Spinal cord (tissue), 10 donors: ENCODE measurements at places on chromosomes 12 and 14. TPM values are rescaled to one million over a fixed set of nuclear protein-coding genes. Genes with fewer than 3 reads are reported as not detected.

GRCh38 chr12:124510301-124510970 lies 57.0 kb downstream of the NCOR2 start:
- H3K27ac ChIP-seq, result peak overlapping the region; percentile 84
- no peak for DNase-seq
- peaks cover 98% of the 10 kb centered on the region for H3K4me1 ChIP-seq
- peaks cover 36% of the 10 kb centered on the region for H3K36me3 ChIP-seq
- H3K4me3 ChIP-seq, result no peak overlapping the region
- no peaks in the 10 kb centered on the region for H3K27me3 ChIP-seq

DNA sequence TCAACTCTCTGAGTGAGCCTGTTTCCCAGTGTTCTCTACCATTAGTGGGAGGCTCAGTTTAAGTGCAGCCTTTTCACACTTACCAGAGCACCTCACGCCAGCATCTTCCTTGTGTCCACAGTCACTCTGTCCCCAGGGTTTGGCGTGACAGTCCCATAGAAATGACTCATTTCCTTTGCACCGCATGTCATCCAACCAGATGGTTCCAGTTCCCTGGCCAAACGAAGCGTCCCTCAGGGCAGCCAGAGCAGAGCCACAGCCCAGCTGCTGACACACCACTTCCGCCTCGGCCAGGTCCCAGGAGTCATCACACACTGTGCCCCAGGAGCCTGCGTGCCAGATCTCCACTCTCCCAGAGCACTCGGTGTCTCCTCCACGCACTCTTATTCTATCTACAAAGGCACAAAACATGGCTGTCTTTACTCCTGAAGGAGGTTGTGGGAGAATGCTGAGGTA lies 65.4 kb downstream of the ACSM4 start:
- no peak for DNase-seq
- H3K27ac ChIP-seq, result no peak overlapping the region
- no peaks in the 10 kb centered on the region for H3K4me1 ChIP-seq
- no peak overlapping the region for H3K4me3 ChIP-seq
- H3K27me3 ChIP-seq, result no peaks in the 10 kb centered on the region
- no peaks in the 10 kb centered on the region for H3K36me3 ChIP-seq

DNA sequence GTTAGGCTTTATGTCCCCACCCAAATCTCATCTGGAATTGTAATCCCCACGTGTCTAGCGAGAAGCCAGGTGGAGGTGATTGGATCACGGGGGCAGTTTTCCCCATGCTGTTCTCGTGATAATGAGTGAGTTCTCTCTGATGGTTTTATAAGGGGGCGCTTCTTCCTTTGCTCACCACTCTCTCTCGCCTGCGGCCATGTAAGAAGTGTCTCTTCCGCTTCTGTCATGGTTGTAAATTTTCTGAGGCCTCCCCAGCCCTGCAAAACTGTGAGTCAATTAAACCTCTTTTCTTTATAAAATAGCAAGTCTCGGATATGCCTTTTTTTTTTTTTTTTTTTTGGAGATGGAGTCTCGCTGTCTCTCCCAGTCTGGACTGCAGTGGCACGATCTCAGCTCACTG lies 13.3 kb downstream of the IL31 start:
- H3K36me3 ChIP-seq, result no peaks in the 10 kb centered on the region
- H3K27ac ChIP-seq, result no peak overlapping the region
- no peaks in the 10 kb centered on the region for H3K4me1 ChIP-seq
- no peak overlapping the region for H3K4me3 ChIP-seq
- H3K27me3 ChIP-seq, result no peaks in the 10 kb centered on the region
- no peak for DNase-seq

DNA sequence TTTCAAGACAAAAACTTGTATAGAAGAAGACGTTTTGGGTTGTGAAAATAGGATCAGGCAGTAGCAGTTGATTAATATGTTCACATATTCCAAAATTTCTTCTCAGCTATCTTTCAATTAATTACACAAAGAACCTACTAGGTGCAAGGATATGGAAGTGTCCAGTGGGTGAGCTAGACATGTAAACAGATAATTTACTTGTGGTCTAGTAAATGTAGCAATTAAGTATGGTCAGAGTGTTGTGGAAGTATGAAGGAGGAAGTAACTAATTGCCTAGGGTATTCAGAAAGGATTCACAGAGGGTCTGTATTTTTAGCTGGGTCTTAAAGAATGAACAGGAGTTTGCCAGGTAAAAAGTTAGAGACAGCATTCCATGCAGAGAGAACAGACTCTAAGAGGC lies 5.9 kb downstream of the GOLGA5 start:
- DNase-seq, result no peak
- H3K36me3 ChIP-seq, result peaks cover 14% of the 10 kb centered on the region
- no peak overlapping the region for H3K4me3 ChIP-seq

DNA sequence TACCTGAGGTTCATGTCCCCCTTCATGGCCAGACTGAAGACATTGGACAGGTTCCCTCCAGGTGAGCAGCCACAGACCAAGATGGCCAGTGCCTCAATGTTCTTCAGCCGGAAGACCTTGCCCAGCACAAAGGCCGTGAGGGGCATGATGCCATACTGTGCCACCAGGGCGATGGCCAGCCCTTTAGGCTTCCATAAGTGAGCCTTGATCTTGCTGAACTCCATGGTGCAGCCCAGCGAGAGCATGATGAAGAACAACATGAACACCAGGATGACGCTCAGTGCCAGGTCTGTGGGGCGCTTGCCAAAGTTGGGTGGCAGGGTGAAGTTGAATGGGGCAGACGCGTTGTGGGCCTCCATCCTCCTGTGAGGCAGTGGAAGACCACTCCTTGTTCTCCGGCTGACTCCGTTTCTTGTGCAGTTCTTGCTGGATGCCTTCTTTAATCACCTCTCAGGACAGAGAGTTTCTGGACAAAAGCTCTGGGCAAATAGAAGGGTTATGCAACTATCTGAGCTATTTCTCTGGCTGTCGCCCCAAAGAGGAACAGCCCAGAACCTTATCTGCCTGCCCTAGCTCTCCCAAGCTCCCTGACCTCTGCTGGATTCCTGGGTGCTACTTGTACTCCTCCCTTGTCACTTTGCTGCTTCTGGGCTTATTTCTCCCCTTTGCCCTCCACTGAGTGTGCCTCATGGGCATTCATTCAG lies at the start of gene SLC10A1:
TSS of gene SLC10A1 (minus strand) at position 445 of the 704 bp plus-strand sequence. CDS start at position 359, 86 bp downstream.
- no peaks in the 10 kb centered on the region for H3K4me1 ChIP-seq
- H3K27me3 ChIP-seq, result no peaks in the 10 kb centered on the region
- no peak within 1 kb of the TSS for H3K4me3 ChIP-seq

GRCh38 chr12:120588948-120589930 lies 8.0 kb upstream of the POP5 start:
- no peaks in the 10 kb centered on the region for H3K36me3 ChIP-seq
- no peak for DNase-seq
- no peak overlapping the region for H3K4me3 ChIP-seq
- peaks cover 12% of the 10 kb centered on the region for H3K4me1 ChIP-seq

DNA sequence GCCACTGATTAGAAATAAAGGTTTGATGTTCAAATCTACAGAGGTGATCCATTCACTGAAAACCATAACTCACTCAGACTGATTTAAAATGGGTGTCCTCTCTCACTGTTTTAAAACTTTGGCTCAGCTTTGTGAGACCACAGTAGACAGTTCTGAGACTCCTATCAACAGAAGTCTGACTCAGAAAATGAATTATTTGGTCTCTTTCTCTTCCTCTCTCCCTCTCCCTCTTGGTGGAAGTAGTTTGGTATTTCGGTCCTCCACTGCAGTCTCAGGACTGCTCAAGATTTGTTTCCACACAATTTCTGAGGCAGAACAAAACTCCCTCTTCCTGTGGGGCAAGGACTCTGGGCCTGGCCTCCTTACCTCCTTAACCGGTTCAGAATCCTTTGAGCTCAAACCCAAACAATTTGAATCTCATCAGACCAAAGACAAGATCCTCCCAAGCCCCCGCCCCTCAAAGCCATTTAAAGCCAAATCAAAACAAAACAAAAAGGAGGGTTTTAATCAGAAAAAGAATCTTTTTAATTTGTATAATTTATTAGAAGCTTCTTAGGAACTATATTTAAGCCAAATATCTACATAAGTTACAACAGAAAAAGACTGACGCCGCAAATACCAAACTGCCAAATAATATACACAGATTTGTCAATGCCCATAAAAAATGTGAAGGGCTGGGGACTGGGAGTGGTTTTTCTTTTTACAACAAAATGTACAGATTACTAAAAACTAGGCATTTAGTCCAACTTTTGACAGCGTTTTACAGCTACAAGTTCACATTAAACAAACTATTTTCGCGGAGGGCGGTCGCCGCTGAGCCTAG lies 3.9 kb downstream of the NKX2-1 start:
- H3K36me3 ChIP-seq, result no peaks in the 10 kb centered on the region
- H3K4me1 ChIP-seq, result peaks cover 37% of the 10 kb centered on the region
- H3K27ac ChIP-seq, result no peak overlapping the region
- H3K4me3 ChIP-seq, result no peak overlapping the region
- DNase-seq, result no peak

GRCh38 chr12:69238589-69239351 lies 599 bp upstream of the CPSF6 start:
- peak overlapping the region; percentile 86 for H3K27ac ChIP-seq

- no peaks in the 10 kb centered on the region for H3K36me3 ChIP-seq
- H3K27ac ChIP-seq, result peak overlapping the region; percentile 49
- no peaks in the 10 kb centered on the region for H3K27me3 ChIP-seq
- no peak overlapping the region for H3K4me3 ChIP-seq
- peaks cover 7% of the 10 kb centered on the region for H3K4me1 ChIP-seq
- DNase-seq, result peak; percentile 47
These were observed 71.5 kb downstream of the BRMS1L start for GRCh38 chr14:35897616-35898111.

DNA sequence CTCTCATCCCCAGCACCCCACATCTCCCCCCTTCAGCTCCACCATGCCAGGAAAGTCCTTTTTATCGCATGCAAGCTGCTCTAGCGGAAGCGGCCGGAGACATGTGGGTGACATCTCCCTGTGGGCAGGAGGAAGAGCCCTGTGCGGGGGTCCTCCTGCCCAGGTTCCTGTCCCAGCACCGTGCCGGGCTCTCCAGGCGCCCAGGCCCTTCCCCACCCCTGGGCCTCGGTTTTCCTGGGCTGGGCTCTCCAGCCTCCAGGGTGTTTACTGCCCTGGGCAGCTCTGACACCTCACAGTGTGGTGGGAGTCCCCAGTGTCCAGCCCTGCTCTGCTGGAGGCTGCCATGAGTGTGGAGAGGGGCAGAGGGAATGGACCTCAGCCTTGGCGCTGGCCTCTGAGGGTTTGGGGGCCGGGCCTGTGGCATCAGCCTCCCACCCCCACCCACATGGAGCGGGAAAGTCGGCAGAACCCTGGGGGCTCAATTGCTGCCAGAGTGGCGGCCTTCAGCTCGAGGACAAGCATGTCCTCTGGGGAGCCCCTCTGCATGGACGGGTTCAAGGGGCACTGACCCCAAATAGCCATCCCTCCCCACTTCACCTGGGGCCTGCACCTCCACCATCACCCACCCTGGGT lies 16.9 kb downstream of the ASPG start:
- peaks cover 11% of the 10 kb centered on the region for H3K4me1 ChIP-seq
- H3K36me3 ChIP-seq, result peaks cover 2% of the 10 kb centered on the region
- DNase-seq, result no peak
- no peak overlapping the region for H3K4me3 ChIP-seq
- no peaks in the 10 kb centered on the region for H3K27me3 ChIP-seq

GRCh38 chr12:83896416-83896815 lies 1016.2 kb downstream of the SLC6A15 start:
- H3K4me3 ChIP-seq, result no peak overlapping the region
- H3K27ac ChIP-seq, result no peak overlapping the region
- no peaks in the 10 kb centered on the region for H3K4me1 ChIP-seq
- H3K36me3 ChIP-seq, result no peaks in the 10 kb centered on the region

GRCh38 chr12:98291828-98292227 lies 223.6 kb upstream of the TMPO start:
- H3K27ac ChIP-seq, result no peak overlapping the region
- no peak for DNase-seq
- no peaks in the 10 kb centered on the region for H3K27me3 ChIP-seq
- H3K4me1 ChIP-seq, result peaks cover 3% of the 10 kb centered on the region

DNA sequence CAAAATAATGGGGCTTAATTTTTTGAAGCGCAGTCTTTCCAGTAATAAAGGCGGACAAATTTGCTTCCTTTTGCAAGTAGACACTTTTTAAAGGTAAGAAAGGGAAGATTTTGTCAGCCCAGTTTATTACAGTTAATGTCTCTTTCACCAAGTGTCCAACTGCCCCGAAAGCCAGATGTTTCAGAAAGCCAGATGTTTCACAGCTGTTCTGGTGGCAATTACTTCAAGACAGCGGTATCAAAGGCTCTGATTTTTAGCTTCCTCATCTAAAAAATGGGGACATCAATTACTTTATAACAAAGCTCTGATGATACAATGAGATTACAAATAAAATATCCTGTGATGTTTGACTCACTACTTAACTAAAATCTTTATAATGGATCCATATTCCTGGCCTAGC lies 1.0 kb downstream of the WBP11 start:
- no peaks in the 10 kb centered on the region for H3K36me3 ChIP-seq
- no peaks in the 10 kb centered on the region for H3K4me1 ChIP-seq
- H3K4me3 ChIP-seq, result peak overlapping the region; percentile 78
- peak overlapping the region; percentile 90 for H3K27ac ChIP-seq

GRCh38 chr12:8644345-8645248 lies 18.0 kb downstream of the MFAP5 start:
- no peak overlapping the region for H3K27ac ChIP-seq
- no peaks in the 10 kb centered on the region for H3K27me3 ChIP-seq
- no peaks in the 10 kb centered on the region for H3K36me3 ChIP-seq
- no peak overlapping the region for H3K4me3 ChIP-seq
- DNase-seq, result no peak

DNA sequence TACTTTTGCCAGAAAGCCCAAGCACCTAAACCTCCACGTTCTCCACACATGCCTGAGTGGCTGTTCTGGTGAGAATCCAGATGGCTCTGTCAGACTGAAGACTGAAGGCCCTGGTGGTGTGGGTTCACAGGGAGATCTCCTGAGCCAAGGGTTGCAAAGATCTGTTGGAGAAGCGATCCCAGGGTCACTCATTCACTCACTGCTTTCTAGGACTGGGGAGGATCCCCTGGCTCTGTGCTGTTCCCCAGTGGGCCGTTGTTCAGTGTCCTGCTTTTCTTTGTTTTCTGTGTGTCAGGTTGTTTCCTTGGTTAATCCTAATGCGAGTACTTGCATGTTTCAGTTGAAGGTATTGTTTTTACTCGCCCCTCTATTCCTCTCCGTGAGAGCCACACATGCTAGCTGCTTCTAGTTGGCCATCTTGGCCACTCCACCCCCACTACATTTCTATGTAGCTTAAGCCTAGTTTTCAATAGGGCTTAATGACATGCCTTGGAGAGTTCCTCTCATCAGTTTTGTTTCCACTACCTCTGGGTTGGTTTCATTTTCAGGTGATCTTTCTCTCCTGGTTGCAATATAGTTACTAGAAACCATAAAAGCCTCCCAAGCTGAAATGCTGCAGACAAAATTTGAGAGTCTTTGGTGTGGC lies 144.5 kb upstream of the SLC38A2 start:
- no peak overlapping the region for H3K4me3 ChIP-seq
- no peaks in the 10 kb centered on the region for H3K27me3 ChIP-seq
- H3K27ac ChIP-seq, result no peak overlapping the region
- no peaks in the 10 kb centered on the region for H3K36me3 ChIP-seq

Gene ALDH1L2
- total RNA-seq, result 9.5 TPM

Gene CSAD
- 22.3 TPM for total RNA-seq

Gene CMA1
- not detected for total RNA-seq

Gene PTPN11
- 84.6 TPM for total RNA-seq

Gene CELA1
- not detected for total RNA-seq

Gene TSHR
- 3.7 TPM for total RNA-seq

Gene NPAS3
- total RNA-seq, result 23.2 TPM
